Hematopoietic multipotent progenitor cell treated with erythropoietin and hydrocortisone succinate and interleukin-3 and kit ligand, for 17 days (in vitro differentiated cells): ENCODE measurements at places on chromosomes 11 and 22.

GRCh38 chr11:62925745-62926679, 4.8 kb upstream of the CHRM1 start:
- DNase-seq: no peak

GRCh38 chr11:4185561-4185960, 91.0 kb downstream of the RRM1 start:
- no peak for DNase-seq

DNA sequence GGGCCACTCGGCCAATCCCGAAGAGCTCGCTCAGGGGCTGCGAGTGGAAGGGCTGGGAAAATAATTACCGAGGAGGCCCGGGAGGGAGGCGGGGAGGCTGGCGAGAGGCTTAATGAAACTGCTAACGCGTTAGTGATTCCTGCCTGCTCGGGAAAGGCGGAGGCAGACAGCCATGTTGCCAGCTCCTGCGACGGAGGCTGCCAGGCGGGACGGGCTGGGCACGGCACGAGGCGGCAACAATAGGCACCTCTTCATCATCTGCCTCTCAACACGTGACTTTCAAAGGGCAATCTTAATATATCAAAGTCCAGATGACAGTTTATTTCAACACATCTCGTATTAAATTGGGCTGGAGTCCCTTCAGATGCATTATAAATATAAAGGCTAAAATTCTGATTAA, 68.0 kb upstream of the TCF20 start:
- no peak for DNase-seq

GRCh38 chr22:23233084-23233531, 52.8 kb downstream of the BCR start:
- DNase-seq: no peak

DNA sequence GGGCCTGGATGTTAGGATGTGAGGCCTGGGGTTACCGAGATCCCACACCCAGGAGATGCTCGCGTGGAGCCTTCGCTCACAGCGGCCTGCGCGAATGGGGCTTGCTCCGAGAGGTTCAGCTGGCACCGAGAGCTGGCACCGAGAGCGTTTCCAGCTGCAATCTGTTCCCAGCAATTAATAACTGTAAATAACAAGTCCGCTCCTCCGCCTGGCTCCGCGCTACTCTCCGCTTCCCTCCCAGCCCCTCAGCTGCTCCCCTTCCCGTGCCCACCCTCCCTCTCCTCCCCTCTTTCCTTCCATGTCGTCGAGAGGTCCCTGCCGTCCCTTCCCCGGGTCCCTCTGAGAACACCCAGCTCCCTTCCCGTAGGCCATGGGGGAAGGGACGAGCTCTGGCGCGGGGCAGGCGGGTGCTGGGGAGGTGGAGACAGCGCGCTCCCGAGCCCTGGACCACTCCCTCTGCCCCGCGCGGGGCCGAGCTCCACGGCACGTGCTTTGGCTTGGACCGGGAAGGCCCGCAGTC, 110.8 kb downstream of the WNT7B start:
- no peak for DNase-seq

- no peak for DNase-seq
Measured at GRCh38 chr11:75389276-75389605, 10.1 kb upstream of the RPS3 start.

DNA sequence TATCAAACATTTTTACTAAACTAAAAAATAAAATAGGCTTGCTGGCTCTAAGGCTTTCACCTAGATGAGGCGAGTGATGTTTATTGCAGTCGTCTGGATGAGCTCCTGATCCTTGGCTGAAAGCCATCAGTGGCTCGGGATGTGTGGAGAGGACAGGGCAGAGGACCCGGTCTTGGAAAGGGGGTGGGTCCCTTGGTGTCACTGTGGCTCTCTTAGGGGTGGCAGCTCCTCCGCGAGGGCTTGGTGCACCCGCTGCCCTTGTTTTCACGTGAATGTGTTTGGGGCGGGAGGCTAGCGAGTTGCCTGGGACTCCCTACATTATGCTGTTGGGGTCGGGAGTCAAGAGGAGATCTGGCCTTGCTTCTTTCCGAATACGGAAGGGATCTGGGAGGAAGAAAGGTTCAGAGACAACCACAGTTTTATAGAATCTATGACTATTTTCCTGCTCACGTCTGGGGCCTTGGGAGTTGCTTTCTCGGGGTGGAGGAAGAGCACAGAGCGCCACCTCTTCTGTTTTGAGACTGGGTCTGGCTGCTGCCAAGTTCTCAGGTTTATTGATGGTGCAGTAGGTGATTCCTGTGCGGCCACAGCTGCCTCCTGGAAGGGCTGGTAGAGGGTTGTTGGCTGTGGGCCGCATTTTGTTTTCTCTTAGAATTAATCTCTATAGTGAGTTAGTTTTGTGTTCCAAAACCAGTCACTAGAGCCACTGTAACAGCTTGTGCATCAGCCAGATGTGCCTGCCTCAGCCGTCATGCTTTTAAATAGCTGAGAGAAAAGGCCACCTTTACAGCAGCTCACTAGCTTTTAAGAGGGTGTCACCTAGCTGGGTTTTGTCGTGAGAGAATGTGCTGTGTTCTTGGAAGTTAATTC, 12.8 kb downstream of the TBC1D22A start:
- DNase-seq: no peak

DNA sequence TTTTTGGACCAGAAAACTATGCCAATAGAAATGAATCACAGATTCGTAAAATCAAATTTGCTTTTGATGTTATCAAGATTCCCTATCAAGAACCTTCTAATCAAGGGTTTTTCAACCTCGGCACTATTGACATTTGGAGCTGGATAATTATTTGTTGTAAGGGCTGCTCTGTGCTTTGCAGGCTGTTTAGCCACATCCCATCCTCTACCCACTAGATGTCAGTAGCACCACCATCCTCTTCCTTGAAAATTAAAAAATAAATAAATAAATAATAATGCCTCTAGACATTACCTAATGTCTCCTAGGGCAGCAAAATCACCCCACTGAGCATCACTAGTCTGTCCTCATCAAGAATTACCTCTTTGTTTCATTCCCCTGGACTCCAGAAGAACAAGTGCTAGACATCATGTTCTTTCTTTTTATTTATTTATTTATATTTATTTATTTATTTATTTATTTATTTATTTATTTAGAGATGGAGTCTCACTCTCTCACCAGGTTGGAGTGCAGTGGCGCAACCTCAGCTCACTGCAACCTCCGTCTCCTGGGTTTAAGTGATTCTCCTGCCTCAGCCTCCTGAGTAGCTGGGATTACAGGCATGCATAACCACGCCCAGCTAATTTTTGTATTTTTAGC, 744.7 kb downstream of the KCNA4 start:
- no peak for DNase-seq

DNA sequence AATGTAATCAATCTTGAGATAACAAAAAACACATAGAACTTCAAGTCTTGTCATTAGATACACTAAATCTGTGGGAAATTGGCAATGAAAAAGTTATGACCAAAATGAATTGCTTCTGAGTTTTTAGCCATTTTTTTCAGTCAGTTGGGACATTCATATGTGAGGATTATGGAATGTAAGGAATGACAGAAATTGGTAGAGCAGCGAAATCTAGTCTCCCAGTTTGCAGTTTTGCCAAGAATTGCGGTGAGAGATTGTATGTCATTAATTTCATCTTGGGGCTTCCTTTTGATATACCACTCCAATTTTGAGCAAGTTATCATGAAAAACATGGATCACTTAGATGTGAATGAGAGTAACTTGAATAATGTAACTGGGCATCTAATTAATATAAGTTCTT, 49.9 kb downstream of the SIK2 start:
- DNase-seq: no peak

- DNase-seq: no peak
Measured at GRCh38 chr22:44664149-44664548, 37.9 kb upstream of the PRR5 start.

DNA sequence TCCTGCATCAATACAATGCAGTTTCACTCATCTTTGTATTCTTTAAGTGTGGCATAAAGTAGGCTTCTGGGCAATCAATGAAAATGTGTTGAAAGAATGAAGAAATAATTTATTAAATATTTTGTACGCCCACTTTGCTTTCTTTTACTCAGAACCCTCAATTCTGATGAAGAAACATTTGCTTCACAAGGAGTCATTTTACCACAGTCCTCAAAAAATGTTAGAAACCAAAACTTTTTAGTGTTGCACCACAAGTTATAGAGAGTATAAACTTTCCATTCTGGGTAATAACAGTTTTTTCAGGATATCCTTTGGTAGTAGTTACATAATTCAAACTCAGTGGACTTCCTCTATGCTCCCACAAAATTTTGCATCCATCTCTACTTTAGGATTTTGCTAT, 360.5 kb downstream of the DLG2 start:
- no peak for DNase-seq

- DNase-seq: peak; percentile 8
Measured at GRCh38 chr22:24703101-24703500, 71.4 kb downstream of the PIWIL3 start.

GRCh38 chr11:13297917-13298356, 20.3 kb downstream of the BMAL1 start:
- no peak for DNase-seq

DNA sequence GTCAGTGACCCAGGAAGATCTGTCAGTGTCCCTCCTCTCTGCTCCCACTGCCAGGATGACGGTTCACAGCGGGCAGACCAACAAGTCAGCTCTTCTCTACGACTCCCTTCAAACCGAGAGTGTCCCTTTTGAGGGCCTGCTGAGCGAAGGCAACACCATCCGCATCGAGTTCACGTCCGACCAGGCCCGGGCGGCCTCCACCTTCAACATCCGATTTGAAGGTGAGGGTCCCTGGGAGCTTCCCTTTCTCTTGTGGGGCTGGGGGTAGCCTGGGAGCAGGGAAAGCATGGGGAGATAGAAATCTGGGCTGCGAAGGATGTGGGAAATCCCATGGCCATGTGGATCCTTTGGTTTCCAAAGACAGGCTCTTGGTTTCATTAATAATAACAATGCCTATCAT, 118.4 kb upstream of the ASPHD2 start:
- no peak for DNase-seq

DNA sequence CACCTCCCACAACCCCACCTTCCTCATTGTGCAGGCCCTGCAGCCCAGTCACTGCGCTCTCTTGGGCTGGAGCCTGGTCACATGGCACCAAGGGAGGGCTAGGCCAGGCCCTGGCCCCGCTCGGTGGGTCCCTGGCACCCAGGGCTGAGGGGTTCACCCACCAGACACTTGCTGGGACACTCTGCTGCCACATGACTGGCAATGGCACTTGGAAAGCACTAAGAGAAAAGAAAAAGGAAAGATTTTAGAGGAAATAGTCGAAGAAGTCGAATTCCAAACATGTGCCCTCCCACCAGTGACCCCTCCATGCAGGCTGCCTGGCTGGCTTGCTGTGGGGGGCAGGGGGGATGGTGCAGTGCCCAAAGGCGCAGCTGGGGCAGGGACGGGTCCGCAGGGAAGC, 12.3 kb upstream of the TTLL8 start:
- no peak for DNase-seq
